ENCODE measurements at places on chromosomes 12 and 14.

DNA sequence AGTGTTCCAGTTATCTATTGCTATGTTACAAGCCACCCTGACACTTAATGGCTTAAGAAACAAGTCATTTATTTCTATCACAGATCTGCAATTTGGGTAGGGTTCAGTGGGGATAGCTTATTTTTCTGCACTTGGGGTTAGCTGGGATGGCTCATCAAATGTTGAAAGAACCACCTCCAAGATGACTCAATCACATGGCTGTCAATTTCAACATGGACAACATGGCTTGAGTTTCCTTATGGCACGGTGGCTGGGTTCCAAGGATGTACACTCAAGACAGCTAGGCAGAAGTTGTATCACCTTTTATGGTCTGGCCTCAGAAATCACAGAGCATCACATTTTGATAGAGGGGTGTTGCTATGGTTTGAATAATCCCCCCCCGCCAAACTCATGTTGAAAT, 24.5 kb upstream of the IGF1 start:
- DNase-seq: no peak

DNA sequence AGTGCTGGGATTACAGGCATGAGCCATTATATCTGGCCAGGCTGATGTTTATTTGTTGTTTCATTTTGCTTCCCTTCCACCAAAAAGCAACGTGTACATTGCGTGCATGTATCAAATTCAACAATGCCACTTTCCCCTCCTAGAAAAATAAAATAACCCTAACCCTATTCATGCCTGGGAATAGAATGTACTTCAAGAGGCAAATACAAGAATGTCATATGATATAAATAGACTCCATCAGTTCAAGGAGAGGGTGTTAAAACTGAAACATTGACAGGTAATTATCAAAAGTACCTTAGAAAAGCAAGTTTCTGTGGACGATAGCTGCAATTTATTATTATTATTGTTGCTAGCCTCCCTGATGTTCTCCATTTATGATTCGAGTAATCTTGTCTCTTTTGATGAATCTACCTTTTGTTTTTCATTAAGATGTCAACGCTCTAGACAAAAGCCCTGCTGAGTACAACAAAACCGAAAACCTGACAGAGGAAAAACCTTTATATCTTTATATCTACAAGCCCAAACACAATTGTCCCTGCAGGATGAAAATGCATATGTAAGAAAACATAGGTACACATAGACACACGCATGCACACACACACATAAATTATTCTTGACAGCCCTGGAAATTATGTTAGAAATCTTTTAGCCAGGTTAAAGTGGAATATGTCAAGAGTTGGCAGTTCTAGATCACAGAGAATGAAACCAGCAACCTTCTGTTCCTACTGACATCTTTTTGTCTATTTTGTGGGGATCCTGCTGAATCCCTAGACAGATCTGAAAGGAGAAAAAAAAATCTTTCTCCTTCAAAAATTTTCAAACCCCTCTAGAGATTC, 98.9 kb downstream of the BTG1 start:
- DNase-seq: no peak

DNA sequence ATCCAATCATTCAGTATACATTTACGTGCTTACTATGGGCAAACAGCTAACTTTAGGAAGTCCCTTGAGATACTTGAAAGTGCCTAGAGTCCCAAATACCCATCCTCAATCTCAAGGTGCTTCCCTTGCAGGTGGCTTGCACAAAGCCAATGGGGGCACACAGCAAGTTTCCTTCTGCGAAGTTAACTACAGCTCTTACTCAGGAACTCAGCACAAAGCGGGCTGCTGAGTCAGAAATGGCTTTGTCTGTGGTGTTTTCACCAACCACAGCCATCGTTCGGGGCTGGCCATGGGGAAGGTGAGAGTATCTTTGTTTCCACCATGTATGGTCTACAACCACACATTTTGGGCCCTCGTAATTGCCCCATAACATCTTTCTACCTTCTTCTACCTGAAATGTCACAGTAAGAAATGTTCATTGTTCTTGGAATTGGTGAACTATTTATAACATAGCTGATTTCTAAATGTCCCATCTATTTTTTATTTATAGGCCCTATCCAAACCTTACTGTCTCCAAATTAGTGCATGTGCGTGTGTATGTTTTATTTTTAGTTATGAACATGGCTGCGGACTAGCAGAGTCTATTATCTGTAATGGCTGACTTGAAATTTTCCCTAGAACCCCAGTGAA, 13.9 kb downstream of the MFAP5 start:
- no peak for DNase-seq

- DNase-seq: no peak
These were observed 522.9 kb downstream of the FLRT2 start for GRCh38 chr14:86052868-86053267.

GRCh38 chr12:20438299-20438779, 70.0 kb downstream of the PDE3A start:
- DNase-seq: no peak

GRCh38 chr12:69129564-69129963, 109.8 kb upstream of the CPSF6 start:
- DNase-seq: no peak

DNA sequence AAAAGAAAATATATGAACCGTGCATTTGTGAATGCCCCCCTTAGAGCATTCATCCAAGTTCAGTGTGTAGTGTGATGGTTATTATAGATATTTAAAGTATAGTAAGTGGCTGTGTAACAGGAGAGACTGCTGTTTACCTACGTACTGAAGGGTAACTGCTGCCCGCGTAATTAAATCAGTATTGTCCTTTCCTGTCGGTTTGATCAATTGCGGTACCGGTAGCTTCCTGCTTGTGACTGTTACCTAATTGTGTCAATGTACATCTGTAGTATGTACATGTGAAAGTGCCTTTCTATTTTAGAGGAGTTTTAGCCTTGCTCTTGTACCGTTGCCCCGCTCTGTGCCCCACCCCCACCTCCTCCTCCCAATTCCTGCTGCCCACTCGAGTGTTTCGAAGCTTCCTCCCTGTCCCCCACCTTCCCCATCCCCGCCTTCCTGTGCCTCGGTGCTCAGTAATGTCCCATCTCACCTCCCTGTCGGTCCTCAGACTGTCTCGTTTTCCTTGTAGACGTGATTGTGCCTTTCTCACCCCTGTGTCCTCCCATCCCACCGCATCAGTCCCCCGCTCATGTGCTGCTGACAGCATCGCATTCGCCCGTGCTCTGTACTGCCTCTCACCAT, 75.0 kb downstream of the KICS2 start:
- DNase-seq: no peak

DNA sequence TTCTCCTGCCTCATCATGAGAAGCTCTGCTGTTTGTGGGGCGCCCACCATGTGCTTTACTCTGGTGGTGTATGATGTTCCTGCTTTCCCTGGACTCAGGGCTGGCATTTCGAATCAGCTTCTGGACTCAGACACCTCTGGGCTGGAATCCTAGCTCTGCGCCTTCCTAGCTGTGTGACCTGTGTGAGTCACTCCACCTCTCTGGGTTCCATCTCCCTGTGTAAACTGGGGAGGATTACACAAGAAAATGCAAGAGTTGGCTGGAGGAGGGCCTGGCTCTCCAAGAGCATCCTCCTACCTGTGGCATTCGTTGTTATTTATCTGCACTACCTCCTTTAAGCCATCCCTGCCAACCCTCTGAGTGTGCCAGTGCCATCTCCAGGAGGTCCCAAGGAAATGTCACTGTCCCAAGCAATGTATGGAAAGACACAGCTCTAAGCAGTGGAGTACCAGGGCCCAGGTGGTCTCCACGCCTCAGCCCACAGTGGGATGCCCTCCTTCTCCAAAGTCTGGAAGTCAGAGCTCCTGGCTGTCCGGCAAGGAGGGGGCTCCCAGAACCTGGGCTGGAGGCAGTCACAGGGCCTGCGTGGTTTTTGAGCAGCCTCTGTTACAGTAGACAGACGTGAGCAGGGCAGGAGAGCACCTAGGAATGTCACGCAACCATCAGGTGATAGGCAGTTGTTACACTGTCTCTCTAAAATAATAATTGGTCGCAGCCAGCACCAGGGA, 7.3 kb upstream of the TNFAIP2 start:
- no peak for DNase-seq

All from CD4-positive, alpha-beta T cell treated with Interleukin-4 for 1 hour (primary cell).